Activated naive CD4-positive, alpha-beta T cell treated with Interleukin-2 at 50 U/mL for 16 hours (primary cell): ENCODE measurements at places on chromosomes 16 and 17.

DNA sequence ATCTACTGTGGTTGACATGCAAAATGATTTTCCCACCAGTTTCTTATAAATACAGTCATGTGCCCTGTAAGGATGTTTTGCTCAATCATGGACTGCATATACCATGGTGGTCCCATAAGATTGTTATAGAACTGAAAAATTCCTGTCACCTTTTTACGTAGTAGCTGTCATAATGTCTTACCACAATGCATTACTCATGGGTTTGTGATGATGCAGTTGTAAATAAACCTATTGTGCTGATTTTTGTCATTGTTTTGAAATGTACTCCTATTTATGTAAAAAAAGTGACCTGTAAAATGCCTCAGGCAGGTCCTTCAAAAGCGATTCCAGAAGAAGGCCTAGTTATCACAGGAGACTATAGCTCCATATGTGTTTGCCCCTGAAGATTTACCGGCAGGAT lies 695.4 kb upstream of the KIF2B start:
- no peak for DNase-seq

GRCh38 chr17:32742681-32743538 lies 134.0 kb downstream of the MYO1D start:
- no peak for DNase-seq

DNA sequence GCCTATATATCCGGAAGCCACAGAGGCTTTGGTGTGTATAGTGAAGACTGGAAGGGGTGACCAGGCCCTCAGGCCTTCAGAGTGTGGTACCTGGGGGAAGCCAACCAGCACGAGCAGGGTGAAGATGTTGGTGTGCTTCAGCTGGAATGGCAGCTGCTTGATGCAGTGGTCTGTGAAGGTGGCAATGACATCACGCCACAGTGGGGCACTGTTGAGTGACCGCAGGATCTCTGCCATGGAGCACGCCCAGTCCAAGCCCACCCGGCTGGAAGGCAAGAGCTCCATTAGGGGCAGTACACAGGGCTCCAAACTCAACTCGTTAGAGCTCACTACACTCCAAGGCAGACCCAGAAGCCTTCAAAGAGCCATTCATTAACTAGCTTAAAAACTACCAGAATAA lies 68.5 kb upstream of the ATP2A3 start:
- no peak for DNase-seq

DNA sequence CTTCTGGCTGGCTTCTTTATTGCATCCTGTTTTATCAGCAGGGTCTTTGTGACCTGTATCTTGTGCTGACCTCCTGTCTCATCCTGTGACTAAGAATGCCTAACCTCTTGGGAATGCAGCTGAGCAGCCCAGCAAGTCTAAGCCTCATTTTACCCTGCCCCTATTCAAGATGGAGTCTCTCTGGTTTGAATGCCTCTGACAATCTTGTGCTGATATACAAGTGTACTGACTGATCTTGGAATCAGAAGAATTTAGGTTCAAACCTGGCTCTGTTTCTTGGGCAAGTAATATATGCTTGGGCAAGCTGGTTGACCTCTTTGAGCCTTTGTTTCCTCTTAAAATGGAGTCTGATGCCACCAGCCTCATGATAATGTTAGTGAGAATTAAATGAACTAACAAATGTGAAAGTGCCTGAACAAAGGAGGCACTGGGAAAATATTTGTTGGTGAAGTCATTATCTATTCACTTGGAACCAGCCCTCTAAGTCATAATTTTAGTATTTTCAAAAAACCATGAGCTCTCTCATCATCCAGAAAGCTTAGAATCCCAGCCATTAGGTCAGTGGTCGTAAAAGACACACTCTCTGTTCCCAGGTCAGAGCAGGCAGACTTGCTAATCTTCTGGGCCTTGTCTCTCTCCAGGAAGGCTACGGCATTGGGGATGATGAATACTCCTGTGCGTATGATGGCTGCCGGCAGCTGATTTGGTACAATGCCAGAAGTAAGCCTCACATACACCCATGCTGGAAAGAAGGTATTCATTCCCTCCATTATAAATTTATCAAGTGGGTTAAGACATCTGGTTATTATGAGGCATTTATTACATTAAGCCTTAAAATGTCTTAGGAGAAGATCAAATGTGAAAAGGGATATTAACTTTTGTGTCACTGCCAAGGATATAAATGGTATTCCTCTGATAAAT lies 18.1 kb upstream of the ARL2BP start:
- DNase-seq: no peak

- no peak for DNase-seq
These were observed 460 bp upstream of the HSBP1 start for GRCh38 chr16:83807327-83807709.

- no peak for DNase-seq
These were observed 184.4 kb upstream of the CCL2 start for GRCh38 chr17:34070712-34071111.

- DNase-seq: no peak
These were observed 240.3 kb upstream of the TBX2 start for GRCh38 chr17:61159221-61159814.

DNA sequence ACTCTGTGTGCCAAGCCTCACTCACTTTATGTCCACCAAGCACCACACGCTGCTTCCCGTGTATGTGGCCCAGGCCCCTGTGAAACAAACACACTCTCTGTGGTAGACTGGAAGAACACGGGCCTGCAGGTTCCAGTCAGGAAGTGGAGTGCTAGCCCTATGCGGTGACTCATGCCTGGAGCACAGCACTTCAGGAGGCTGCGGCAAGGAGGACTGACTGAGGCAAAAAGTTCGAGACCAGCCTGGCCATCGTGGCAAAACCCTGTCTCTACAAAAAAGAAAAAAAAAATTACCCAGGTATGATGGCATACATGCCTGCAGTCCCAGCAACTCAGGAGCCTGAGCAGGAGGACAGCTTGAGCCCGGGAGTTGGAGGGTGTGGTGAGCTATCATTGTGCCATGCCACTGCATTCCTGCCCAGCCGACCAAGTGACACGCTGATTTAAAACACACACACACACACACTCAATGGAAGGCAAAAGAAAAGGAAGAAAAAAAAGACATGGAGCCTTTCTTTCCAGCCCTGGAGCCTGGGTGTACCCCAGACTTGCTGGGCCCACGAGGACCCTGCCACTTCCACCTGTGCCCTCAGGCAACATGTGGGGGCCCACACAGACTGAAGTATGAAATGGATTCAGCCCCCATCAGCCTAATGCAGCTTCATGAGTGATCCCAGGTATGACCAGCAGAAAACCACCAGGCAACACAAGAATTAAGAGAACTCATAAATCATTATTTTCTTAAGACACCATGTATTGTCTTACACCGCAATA lies 126.6 kb downstream of the ANKRD11 start:
- peak; percentile 44 for DNase-seq

DNA sequence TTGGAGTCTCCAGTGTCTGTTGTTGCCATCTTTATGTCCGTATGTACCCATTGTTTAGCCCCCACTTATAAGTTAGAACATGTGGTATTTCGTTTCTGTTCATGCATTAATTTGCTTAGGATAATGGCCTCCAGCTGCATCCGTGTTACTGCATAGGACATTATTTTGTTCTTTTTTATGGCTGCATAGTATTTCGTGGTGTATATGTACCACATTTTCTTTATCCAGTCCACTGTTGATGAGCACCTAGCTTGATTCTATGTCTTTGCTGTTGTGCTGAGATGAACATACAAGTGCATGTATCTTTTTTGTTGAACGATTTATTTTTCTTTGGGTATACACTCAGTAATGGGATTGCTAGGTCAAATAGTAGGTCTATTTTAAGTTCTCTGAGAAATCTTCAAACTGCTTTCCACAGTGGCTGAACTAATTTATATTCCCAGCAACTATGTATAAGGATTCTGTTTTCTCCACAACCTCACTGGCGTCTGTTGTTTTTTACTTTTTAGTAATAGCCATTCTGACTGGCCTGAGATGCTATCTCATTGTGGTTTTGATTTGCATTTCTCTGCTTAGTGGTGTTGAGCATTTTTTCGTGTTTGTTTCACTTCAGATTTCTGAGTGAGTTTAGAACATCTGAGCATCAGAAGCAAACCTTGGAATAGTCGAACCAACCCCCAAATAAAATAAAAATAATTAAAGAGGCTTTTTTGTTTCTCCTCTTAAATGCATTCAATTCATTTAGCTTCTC lies 304.7 kb downstream of the ZFHX3 start:
- DNase-seq: no peak

GRCh38 chr17:64707050-64707591 lies 45.0 kb upstream of the SMURF2 start:
- DNase-seq: no peak

DNA sequence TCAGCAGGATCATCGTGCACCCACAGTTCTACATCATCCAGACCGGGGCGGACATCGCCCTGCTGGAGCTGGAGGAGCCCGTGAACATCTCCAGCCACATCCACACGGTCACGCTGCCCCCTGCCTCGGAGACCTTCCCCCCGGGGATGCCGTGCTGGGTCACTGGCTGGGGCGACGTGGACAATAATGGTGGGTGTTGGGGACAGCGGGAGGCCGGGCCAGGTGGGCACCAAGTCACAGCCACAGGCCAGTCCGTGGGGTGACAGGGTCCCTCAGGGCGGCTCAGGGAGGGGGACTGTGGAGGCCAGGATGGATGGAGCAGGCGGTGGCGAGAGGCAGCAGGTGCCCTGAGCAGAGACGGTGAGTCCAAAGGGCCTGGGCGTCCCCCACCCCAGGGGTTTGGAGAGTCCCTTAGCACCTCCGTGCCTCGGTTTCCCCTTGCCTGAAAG lies 1.0 kb downstream of the TPSD1 start:
- DNase-seq: no peak

DNA sequence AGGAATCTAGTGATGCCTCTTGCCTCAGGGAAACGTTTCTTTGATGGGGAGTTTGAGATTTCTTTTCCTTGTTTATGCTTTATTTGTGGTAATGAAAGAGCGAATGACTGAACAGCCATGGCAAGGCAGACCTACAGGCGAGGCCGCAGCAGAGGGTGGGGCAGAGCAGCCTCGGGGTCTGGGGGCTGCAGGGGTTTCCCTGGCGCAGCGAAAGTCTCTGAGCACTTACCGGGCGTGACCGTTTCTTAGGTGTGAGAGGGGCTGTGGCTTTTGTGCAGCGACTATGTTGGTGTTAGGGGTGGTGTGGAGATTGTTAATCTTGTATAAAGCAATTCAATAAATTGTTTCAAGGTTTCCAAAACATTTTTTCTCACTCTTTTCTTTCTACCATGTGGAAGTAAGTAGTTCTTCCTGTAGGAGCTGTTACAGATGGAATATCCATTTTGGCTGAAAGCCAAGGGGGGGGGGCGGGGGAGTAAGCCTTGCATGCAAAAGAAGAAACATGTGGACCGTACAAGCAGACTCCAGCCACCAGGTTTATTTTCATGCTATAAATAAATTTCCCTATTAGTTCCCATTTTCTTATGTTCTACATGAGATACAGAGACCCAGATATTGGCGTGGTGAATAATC lies 34.8 kb downstream of the UBN1 start:
- DNase-seq: no peak

- no peak for DNase-seq
These were observed 47.7 kb downstream of the CMIP start for GRCh38 chr16:81492311-81492761.

DNA sequence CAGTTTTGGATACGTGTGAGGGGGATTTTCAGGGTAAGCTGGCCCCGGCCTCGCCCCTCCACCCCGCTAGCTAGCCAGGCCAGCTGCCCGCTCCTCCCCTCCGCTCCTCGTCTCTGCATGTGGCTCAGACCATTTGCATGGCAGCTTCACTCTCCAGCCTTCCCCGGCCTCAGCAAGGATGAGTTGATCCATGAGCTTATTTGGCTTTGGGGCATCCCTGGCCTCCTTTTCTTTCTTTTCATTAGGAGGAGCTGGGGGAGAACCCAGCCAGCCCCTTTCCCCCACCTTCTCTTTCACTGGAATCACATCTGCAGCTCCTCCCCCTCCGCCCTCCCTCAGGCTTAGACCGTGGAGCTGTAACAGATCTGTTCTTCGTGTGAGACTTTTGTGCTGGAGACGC lies 30.7 kb downstream of the ELAC2 start:
- no peak for DNase-seq

- DNase-seq: no peak
These were observed 8.5 kb downstream of the ELOB start for GRCh38 chr16:2768403-2769089.

DNA sequence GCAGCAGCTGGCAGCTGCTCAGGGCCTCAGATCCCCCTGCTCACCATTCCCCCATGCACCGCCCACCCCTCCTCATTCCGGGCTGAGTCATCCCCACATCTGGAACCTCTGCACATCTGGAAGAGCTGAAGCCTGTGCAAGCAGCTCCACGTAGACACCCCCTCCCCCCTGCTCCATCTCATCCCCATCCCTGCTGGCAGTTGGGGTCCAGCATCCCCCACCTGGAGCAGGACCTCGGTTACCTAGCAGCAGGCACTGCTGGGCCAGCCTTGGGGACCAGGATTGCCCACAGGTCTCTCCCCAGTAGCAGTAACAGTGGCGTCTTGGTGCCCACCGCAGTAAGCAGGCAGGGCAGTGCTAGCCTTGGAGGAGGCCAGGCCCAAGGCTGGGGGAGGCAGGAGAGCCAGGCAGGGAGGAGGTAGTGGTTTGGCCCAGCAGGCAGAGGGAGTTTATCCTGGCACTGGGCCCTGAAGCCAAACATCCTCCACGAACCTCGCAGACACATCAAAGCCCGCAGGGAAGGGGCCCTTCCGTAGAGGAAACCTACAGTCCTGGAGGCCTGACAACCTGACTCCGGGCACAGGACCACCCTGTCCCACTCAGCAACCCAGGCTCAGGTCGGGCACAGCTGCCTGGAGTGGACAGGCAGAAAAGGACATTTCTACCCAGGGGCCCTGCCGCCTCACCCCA lies 7.7 kb upstream of the TMEM92 start:
- DNase-seq: no peak

DNA sequence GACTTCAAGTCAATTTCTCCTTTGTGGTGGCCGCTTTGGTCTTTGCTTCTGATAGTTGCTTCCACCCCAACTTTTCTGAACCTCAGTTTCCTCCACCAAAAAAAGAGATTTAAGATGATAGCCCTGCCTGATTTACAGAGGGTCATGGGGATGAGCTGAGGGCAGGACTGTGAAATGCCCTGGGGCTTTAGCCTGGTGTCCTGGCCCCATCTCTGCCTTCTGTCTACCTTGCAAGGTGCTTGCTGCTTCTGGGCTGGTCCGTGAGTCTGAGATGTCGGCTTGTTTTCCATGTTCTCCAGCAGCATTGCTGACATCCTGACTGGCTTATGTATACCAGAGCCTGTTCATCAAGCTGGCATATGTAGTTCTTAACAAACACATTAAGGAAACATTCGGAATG lies 191.9 kb upstream of the MPHOSPH6 start:
- DNase-seq: no peak

GRCh38 chr17:63447471-63448009 lies 1.4 kb upstream of the CYB561 start:
- DNase-seq: no peak

DNA sequence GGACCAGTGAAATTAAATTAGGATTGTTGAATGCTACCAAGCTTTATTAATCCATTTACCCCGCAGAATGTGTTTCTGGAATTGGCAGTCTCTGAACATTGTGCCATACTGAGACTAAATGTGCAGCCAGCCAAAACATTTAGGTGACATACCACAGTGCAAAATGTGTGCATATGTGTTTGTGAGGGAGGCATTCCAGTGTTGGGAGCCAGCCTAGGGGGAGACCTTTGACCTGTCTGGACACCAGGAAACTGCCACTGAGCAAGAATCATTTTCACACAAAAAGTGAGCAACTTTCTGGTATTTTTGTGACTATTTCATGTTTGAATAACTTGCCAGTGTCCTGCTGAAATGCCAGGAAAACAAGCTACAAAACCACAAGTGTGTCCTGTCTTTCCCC lies 64.7 kb upstream of the SLC12A3 start:
- DNase-seq: no peak

GRCh38 chr17:38883592-38884526 lies 14.0 kb downstream of the LASP1 start:
- no peak for DNase-seq
